ENCODE measurements at places on chromosomes 11 and 22. TPM values are rescaled to one million over a fixed set of nuclear protein-coding genes. Genes with fewer than 3 reads are reported as not detected.

- no peak for DNase-seq
These were observed 58.8 kb downstream of the GRK3 start for GRCh38 chr22:25623310-25623734.

GRCh38 chr11:21625982-21626381, 566.9 kb upstream of the ANO5 start:
- DNase-seq = no peak

- no peak for DNase-seq
These were observed 203.6 kb upstream of the SESN3 start for GRCh38 chr11:95434489-95435057.

Gene MS4A1
- not detected for total RNA-seq

Gene CCDC83
- not detected for total RNA-seq

Gene WT1
- 0.40 TPM for total RNA-seq

- DNase-seq = no peak
These were observed 10.3 kb downstream of the TOP3B start for GRCh38 chr22:21972293-21972779.

Gene TMEM191B
- total RNA-seq = 10.1 TPM

Measured in thyroid gland (tissue), 4 donors.